ENCODE measurements at places on chromosomes 2 and 18.
A peak's percentile ranks its signal among the peaks of the same experiment; 100 is the strongest.

DNA sequence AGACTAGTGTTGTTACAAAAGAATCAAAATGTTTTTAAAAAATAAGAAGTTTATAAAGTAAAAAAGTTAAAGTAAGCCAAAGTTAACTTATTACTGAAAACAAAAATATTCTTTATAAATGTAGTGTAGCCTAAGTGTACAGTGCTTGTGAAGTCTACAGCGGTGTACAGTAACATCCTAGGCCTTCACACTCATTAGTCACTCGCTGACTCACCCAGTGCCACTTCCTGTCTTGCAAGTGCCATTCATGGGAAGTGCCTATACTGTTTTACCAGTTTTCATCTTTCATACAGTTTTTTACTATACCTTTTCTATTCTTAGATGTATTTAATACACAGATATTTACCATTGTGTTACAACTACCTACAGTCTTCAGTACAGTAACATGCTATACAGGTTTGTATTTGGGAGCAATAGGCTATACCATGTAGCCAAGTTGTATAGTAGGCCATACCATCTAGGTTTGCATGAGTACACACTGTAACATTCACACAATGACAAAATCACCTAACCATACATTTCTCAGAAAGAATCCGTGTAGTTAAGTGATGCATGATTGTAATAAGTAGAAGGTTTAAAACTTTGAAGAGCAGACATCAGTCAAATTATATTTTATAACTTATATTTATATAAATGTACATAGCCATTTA lies 13.4 kb downstream of the SERPINB7 start:
- no peak for DNase-seq

GRCh38 chr18:11176481-11176881 lies 27.1 kb upstream of the PIEZO2 start:
- DNase-seq, result no peak

GRCh38 chr18:40208958-40209357 lies 1746.1 kb upstream of the PIK3C3 start:
- no peak for DNase-seq

DNA sequence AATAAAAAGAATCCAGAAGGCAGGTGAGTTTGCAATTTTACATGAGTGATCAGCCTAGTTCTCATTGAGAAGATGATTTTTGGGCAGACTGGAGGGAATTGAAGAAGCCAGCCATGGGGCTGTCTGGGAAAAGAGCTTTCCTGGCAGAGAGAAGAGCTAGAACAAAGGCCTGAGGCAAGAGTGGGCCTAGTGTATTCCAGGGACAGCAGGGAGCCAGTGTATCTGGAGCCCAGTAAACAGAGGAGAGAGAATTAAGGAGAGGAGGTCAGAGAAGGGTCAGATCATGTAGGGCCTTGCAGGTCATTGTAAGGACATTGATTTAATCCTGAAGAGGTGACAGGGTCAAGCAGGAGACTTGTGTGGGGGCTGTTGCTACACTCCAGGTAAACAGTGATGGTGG lies 195.8 kb downstream of the SATB2 start:
- DNase-seq, result no peak

- no peak for DNase-seq
Measured at GRCh38 chr2:121776361-121776760, 20.9 kb downstream of the TSN start.

- no peak for DNase-seq
Measured at GRCh38 chr2:226581661-226582060, 218.0 kb downstream of the IRS1 start.

GRCh38 chr2:186427970-186428369 lies 58.1 kb upstream of the ZC3H15 start:
- DNase-seq, result no peak

DNA sequence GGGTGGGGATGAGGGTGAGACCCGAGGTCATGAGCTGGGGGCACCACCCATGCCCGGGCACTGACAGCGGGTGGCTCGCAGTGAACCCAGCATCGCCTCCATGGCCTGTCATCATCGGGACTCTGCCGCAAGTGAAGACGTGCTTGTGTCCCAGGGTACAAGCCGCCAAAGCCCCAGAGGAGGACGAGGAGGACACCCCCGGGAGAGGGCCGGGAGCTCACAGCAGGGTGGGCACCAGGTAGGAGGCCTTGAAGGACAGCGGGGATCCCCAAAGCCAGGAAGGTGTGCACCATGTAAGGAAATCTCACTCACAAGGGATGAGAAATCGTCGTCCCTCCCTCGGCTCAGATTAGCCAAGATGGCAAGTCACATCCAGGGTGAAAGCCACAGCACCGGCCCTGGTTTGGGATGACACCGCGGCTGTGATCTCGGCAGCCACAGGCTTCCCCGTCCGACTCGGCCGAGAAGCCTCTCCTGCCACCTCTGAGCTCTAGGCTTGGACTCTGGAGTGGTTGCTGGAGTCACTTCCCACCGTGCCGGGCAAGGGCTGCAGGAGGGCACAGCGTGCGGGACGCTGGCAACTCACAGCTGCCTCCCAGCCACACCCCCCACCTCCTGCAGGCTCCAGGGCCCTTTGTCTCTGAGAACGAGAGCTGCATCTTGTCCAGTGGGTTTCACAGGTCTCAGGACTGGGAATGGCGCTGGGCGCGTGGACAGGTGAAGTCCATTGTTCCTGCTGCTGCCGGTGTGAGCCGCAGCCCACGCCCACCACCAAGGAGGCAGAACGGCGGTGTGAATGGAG lies 81.6 kb upstream of the CTDP1 start:
- DNase-seq, result no peak

- DNase-seq, result no peak
Measured at GRCh38 chr18:57621246-57621604, 411 bp downstream of the NARS1 start.

DNA sequence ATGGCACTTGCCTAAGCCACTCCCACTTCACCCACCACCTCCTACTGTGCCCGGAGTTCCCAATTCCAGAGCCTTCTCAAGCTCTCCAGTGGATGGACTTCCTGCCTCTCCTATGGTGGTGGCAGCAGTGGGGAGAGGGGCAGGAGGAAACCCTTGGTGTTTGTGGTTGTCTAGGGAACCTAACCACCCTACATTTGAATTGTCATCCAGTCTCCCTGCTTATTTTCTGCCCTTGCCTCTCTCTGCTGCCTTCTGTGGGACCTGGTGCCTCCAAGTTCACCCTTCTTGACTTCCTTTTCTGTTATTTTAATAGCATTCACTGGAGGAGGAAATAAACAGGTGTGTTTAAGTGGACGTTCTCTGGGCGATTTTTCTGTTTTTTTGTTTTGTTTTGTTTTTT lies 50.0 kb upstream of the HPCAL1 start:
- no peak for DNase-seq

DNA sequence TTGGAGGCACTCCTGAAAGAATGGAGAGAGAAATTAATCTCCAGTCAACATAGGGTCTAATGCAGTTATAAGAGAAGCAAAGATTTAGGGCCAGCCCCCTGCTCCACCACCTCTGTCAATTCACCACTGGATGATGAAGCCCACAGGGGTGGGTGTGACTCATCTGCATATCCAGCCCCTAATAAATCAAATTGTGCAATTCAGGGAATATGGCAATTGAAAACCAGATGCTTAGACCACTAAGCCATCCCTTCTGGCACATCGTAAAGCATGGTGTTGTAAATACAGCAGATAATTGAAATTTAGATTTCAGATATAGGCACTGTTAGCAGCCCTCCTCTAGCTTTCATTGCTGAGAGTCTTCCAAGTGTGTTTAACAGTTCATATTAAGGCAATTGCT lies 541.4 kb downstream of the PARD3B start:
- DNase-seq, result no peak

DNA sequence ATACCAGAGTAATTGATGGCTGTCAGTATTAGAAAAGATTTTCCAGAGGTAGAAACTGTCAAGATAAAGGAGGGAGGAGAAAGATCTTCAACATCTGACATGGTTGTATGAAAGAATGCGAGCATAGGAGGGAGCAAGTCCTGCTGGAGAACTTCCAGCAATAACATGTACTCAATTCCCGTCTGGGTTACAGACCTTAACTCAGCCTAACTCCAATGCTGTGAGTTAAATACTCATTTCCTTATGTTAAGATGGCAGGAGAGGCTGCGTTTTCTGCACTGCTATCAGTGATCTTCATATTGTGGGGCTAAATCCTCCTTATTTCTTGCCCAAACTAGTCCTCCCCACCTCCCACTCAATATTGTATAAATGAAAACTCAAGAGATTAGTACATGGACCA lies 6.7 kb upstream of the CERS6 start:
- DNase-seq, result no peak

DNA sequence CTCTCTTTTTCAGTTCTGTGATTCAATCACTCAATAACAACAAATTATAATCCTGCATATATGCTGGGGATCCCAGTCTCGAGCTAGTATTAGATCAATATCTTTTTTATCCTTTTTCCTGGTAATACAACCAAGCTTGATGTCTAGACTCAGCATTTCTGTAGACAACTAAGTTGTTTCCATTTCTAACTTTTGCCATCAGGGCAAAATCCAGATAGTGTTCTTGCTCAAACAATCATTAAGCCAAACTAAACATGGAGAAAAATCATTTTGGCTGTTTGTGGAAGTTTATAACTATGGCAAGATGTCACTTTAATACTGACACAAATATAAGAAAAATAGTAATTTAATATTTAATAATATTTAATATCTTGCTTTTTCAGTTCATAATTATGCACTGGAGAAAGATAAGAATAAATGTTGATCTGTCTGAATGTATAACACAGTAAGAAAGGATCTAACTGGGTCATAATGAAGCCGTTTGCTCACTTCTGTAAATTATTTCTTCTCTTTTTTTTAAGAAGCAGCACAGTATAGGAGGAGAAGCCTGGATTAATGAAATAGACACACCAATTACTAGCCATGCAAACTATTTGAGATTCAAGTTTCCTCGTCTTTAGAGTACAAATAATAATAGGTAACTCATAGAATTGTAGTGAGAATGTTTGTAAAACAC lies 979.1 kb downstream of the LRP1B start:
- DNase-seq, result no peak

GRCh38 chr2:242056026-242056425 lies 186.5 kb downstream of the RTP5 start:
- DNase-seq, result no peak

- no peak for DNase-seq
Measured at GRCh38 chr2:42971381-42971780, 179.0 kb upstream of the HAAO start.

DNA sequence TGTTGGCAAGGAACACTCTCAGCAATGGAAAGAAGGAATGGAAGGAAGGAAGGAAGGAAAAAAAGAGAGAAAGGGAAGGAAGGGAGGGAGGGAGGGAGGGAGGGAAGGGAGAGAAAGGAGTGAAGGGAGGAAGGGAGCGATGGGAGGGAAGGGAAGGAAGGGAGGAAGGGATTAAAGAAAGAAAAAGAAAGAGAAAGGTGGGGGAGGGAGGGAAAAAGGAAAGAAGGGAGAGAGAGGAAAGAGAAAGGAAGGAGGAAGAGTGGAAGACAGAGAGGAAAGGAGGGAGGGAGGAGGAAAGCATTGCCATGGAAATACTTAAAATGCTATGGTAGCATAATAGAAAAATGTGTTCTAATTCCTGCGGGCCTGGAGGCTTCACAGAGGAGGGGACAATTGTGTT lies 22.4 kb downstream of the TTR start:
- DNase-seq, result no peak

- DNase-seq, result no peak
Measured at GRCh38 chr2:190815226-190815625, 65.4 kb upstream of the GLS start.

- DNase-seq, result peak; percentile 6
Measured at GRCh38 chr18:32549248-32550110, 78.8 kb upstream of the GAREM1 start.

DNA sequence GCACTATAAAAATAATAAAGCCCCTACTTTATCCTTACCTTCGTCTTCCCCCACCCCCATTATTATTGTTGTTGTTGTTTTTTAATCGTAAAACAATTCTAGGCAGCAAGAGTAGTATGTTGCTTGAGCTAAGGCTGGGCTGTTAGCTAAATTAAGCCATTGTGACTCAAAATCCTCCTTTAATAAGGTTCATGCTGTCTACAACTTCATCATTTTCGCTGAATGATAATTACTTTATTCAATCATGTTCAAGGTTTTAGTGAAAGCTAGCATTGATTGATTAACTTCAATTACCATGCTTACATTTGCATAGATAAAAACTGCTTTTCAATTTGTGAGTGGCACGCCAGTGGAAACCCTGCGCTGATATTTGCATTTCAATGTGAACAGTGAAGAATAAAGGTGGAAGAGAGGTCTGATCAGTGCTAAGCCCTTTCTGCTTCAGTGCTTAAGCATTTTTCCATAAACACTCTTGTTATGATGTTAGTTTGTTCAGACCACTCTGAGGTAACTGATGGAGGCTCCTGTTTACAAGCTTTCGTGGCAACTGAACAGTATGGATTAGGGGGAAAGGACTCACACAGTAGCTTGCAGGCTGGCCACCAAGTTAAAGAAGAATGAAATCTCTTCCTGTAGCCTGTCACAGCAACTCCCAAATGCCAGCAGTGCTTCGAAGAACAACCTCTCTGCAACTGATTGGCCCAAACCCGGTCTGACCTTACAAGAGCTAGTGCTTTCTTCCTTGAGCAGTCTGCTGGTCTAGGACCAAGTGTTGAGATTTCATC lies 156.8 kb downstream of the GPD2 start:
- no peak for DNase-seq

DNA sequence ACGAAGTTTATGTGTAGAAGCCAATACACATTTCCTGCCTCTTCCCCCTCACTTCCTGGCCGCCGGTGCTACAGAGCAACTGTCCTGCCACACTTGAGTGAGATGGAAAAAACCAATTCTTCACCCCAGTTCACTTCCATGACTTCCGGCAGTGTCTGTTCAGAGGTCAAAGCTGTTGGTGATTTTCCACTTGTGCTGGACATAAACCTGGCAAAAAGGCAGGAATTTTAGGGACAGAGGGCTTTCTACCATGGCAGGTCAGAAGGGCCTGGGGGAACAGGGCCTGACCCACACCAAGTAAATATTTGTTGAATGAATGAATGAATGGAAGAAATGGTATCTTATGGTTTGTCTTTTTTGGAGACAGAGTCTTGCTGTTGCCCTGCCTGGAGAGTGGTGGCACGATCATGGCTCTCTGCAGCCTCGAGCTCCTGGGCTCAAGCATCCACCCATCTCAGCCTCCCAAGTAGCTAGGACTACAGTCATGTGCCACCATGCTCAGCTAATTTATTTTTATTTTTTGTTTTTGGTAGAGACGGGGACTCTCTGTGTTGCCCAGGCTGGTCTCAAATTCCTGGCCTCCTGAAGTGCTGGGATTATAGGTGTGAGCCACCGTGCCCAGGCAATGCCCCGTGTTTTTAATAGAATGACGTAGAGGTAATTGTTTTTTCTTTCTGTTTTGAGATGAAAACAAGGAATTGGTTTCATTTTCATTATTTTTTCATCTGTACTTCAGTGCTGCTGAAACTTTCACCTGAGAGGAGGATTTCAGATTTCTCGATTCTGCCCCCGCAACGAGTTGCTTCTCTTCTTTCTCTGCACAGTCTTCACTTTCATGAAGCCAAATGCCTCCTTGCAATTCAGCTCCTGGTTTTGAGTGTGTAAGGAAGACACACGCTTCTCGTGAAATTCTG lies 48.0 kb upstream of the LPIN2 start:
- DNase-seq, result peak; percentile 28
